ENCODE measurements at places on chromosomes 5 and 9.

DNA sequence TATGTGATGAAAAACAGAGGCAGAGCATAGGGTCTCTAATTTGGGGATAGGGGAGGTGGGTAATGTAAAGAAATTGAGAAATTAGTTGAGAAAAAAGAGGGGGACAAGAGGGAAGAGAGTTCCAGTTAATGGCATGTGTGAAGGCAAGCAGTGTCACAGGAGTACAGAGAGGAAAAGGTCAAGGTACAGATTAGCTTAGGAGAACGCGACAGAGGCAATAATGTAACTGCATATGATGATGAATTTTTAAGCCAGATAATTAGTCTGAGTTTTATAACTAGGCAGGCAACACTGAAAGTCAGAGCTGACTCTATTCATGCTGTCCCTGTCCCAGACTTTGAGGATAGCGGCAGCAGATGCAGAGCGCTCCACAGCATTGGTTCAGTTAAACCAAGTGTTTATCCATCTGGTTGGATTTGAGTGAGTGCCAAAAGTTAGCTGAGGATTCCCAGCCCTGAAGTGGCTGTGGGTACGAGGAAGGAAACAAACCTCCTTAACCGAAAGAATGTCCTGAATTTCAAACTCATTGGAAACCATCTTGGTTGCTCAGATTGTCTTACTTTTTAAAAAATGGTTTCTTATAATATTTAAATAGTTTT lies 315.2 kb downstream of the ARHGAP26 start:
- DNase-seq, result no peak

DNA sequence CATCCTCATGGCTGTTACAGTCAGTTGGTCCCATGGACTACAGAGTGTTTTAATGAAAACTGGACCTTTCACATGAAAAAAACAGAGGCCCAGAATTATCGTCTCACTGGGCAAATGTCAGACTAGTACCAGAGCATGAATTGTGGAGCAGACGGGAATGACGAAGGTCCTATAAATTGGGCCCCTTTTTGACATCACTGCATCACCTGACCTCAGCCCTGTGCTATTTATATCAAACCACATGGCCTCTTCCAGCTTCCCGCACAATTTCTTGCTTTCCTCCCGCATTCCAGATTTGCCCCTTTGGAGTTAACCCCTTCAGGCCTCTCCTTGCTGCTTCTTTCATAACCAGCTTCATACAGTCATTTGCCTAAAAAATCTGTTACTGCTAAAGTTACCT lies 301.7 kb downstream of the ATPSCKMT start:
- DNase-seq, result no peak

GRCh38 chr5:67437905-67438845 lies 241.6 kb upstream of the CD180 start:
- DNase-seq, result no peak

DNA sequence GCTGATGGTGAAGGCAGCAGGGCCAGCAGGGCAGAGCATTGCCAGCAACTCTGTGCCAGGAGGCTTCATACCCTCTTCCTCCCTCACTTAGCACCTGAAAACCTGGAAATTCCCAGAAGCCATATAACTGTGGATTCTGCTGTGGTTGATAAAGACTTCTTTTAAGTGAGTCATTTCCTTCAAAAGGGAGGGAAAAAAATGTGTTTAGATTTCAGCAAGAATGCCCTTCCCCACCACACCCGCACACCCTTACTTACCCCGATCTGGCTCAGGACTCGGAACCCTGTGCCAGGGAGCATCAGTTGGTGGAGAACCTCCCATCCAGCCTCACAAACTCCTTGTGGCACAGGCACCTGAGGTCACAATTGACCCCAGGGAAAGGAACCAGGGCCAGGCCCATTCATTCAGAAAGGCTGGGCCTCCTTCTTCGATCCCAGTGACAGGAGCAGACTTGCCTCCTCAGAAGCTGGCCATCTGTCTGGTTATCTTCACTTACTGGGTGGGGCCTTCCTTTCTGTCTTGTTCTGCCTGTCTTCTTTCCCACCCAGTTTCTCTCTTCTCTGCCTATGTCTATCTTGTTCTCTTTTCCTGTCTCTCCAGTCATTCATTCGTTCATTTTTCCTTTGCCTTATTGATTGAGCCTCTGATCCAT lies 62.6 kb downstream of the PLAC8L1 start:
- DNase-seq, result no peak

- DNase-seq, result no peak
Observed at GRCh38 chr9:93500571-93501298, 47.4 kb upstream of the FAM120AOS start.

DNA sequence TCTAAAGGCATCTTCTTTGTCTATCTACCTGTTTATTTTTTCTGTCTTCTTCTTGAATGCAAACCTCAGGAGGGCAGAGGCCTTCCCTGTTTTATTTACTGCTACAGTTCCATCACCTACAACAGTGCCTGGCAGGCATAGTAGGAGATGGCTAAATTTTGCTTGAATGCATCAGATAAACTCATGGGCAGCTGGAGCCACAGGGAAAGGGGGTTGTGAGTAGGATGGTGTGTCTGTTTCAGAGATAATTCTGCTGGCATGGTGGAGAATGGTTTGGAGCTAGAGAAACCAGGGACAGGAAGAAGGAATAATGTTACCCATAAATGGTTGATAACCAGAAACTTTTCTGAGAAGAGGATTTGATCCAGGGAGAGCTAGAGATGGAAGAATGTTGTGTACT lies 189.8 kb upstream of the BRINP1 start:
- no peak for DNase-seq

Measured in activated CD8-positive, alpha-beta memory T cell treated with anti-CD3 and anti-CD28 coated beads for 4 hours (primary cell).